ENCODE measurements at places on chromosomes 3 and 15. TPM values are rescaled to one million over a fixed set of nuclear protein-coding genes. Genes with fewer than 3 reads are reported as not detected.
A peak's percentile ranks its signal among the peaks of the same experiment; 100 is the strongest.

NLGN1 gene
- total RNA-seq = 14.5 TPM

MUSTN1 gene
- 78.5 TPM for total RNA-seq

SLC28A2 gene
- total RNA-seq = not detected

TMEM41A gene
- total RNA-seq = 9.6 TPM

USP8 gene
- 53.1 TPM for total RNA-seq

CCRL2 gene
- total RNA-seq = 2.0 TPM

HIGD2B gene
- not detected for total RNA-seq

SYNPR gene
- total RNA-seq = not detected

RLBP1 gene
- not detected for total RNA-seq

NOX5 gene
- total RNA-seq = 0.09 TPM

MOBP gene
- 0.19 TPM for total RNA-seq

- DNase-seq = no peak
Measured at GRCh38 chr3:72558001-72558400, 290.2 kb downstream of the SHQ1 start.

GRCh38 chr3:194158942-194159439 lies 23.0 kb downstream of the HES1 start:
- DNase-seq = no peak

- DNase-seq = peak; percentile 79
Measured at GRCh38 chr3:51943451-51944391, 1.6 kb downstream of the PARP3 start.

DNA sequence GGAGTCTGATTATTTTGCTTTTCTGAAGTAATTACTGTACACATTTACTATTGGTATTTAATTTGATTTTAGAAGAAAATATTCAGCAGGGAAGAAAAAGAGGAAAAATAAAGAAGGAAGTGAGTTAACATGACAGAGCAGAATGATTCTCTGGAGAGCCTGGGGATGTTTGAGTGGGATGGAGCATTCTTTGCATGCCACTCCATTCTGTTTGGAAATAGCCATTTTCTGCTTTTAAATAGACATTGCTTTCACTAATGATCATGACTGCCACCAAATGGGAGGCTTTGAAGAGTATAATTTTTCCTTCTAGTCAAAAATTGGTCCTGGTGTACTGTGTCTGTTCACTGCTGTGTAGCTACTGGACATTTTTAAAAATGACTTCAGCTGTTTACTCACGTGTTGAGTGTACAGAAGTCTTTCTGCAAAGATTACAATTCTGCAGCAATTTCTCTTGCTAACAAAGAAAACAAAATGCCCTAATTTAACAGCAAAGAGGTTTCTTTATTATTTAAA lies 196.1 kb downstream of the RYR3 start:
- no peak for DNase-seq

DNA sequence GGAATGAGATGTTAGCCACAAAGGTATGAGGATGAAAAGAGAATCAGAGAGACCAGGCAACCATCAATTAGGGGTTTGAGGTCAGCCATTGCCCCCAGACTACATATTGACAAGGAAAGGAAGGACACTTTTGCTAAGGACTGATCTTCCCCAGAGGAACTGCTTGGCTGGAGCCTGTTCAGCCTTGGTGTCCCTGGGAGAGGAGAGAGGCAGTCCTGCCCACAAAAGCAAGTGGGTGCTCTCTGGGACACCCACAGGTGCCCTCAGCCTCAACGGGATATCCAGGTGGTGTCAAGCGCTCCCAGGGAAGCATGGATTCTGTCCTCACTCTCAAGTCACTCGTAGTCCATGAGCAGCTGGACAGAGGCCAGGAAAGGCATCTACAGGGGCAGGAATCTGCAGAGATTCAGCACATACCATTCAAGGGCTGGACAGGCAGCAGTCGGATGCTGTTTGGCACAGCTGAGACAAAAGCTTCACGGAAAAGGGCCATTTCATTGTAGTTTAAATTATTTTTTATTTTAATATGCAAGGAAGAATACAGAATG lies 166.2 kb downstream of the UACA start:
- no peak for DNase-seq

DNA sequence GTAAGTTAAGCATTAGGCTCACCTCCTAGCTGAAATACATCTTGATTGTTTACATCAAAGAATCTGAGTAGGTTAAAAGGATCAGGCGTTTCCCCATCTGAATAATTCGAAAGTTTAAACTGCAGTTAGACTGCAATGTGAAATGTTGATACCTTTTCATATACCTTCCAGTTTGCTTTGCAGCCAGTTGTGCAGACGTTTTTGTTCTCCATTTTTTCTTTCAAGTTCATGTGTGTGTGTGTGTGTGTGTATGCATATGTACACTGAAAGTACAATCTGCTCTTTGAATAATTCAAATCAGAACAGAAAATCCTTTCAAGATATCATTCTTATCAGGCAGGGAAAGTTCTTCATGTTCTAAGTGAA lies 2.9 kb downstream of the ITPR1 start:
- no peak for DNase-seq

DNA sequence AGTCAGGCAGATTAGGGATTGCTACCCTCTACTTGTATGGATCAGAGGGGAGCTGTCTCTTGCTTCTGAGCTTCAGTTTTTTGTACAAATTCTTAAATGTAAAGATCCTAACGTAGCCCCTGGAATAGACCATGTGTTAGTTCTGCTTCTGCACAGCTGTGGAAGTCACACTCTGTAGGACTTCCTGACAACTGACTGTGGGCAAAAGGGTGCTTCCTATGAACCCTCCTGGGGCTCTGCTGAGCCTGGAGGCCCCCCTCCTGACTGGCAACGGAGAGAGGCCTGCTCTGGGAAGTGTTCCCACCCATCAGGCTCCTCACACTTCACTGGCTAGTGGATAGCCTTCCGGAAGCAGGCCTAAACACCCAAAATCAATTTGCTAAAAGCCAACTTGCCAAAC lies 131.0 kb downstream of the RPLP1 start:
- DNase-seq = peak; percentile 69

GRCh38 chr3:72261566-72262564 lies 476.9 kb upstream of the PROK2 start:
- no peak for DNase-seq

GRCh38 chr15:56367156-56367555 lies 1.9 kb downstream of the TEX9 start:
- no peak for DNase-seq

DNA sequence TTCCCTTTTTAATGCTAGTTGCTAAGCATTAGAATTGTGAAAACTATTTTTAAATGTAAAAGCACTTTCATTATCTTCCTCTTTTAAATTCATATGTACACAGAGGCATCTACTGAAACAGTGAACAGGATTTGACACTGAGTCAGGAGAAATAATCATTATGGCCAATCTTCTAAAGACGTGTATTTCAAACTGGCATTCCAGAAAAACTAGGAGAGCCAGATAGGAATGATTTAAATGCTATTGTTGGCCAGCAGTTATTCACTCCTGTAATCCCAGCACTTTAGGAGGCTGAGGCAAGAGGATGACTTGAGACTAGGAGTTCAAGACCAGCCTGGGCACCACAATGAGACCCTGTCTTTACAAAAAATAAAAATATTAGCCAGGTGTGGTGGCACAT lies 67.6 kb upstream of the RAP2B start:
- DNase-seq = no peak

DNA sequence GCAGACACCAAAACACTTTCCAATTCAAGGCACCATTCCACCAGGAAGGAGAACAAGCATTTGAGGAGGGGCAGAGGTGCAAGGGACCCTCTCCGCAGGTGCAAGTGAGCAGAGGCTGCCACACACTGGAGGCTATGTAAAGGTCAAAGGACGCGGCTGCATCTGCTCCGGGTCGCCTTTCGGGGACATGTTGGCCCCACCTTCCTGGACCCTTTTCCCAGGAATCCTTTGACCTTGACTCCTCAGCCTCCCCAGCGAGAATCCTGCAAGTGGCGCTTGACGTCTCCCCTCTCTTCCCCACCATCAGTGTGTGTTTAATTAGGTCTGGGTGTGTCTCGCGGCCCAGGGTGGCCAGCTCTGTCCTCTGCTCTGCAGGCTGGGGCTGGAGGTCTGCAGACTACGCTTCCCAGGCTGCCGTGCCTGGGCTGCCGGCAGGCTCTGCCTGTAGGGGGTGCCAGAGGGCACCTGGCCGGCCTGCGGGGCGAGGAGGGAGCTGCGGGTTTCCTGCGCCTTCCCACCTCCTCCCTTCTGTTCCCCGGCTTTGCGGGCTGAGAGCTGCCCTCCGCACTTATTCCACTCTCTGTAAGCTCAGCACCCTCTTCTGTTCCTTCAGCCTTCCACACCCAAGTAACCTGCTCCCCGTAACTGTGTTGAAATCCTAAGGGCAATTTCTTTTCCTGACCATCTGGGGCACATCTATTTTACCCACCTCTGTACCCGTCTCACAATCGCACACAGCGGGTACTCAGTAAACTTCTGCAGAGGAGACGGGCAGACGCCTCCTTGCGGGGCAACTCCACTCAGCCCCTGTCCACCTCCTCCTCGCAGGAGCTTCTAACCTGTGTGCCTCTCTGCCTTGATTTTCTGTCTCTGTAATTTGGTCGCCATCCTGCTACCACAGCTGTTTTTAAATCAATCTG lies 129.8 kb downstream of the NSMCE3 start:
- peak; percentile 77 for DNase-seq

GRCh38 chr3:138497851-138498250 lies 63.4 kb downstream of the ESYT3 start:
- no peak for DNase-seq

DNA sequence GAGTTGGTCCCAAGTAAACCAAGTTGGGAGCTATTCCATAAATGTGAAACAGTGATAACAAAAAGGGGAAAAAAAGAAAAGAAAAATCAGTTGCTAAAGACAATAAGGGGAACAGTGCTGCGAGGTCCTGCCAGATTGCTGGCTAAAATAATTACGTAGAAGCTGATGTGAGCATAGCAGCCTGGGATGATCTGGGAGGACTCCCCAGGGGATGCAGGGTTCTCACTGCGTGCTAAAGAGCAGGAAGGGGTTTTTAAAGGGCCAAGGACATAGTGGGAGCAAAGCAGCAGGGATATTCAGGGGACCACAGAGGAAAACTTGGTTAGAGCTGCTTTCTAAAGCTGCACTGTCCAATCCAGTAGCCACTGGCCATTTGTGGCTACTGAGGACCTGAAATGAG lies 133.0 kb upstream of the UMPS start:
- no peak for DNase-seq

GRCh38 chr15:81502439-81502838 lies 128.4 kb upstream of the TMC3 start:
- DNase-seq = no peak

- no peak for DNase-seq
Measured at GRCh38 chr3:21839592-21839991, 88.6 kb upstream of the ZNF385D start.

GRCh38 chr3:66093981-66094380 lies 55.3 kb upstream of the MAGI1 start:
- DNase-seq = no peak

DNA sequence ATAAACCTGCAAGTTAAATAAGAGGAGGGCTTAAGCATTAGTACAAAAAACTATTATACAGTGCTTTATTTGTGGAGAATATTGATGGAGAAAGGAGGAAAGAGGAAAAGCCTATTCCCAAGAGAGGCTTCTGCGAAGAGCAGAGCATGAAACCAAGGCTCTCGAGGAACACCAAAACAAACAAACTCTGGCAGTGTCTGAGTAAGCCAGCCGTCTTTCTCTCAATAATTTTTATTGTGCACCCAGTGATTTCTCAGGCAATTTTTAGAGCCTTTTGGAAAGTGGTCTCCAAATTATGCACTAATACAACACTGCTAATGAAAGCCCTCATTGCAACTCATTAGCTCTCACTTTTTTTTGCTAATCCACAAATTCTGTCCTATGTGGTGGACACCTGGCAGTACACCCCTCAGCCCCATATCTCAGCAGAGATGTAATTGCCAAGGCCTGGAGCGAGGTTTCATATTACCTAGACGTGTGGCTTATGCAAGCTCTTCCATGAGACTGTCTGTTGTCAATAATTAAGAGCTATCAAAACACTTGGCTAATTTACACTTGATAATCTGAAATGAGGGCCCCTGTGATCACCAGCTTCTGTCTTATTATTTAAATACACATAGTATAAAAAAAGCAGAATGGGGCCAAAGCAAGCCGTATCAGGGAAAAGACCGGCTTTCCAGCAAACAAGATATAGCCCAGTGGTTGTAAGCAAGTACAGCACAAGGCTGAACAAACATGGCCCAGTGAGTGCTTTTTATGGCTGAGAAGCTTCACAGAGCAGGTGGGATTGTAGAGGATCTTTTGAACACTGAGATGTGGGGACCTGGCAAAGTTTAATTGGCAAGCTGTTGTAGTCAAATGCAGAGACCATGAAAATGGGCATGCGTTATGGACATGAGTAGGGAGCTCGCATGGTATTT lies 216.9 kb downstream of the ROBO2 start:
- no peak for DNase-seq

- no peak for DNase-seq
Measured at GRCh38 chr3:33855884-33856546, 57.6 kb downstream of the PDCD6IP start.

GRCh38 chr3:9876991-9877390 lies 3.1 kb downstream of the CIDEC start:
- peak; percentile 75 for DNase-seq

- DNase-seq = no peak
Measured at GRCh38 chr3:28867836-28868235, 413.0 kb upstream of the RBMS3 start.

DNA sequence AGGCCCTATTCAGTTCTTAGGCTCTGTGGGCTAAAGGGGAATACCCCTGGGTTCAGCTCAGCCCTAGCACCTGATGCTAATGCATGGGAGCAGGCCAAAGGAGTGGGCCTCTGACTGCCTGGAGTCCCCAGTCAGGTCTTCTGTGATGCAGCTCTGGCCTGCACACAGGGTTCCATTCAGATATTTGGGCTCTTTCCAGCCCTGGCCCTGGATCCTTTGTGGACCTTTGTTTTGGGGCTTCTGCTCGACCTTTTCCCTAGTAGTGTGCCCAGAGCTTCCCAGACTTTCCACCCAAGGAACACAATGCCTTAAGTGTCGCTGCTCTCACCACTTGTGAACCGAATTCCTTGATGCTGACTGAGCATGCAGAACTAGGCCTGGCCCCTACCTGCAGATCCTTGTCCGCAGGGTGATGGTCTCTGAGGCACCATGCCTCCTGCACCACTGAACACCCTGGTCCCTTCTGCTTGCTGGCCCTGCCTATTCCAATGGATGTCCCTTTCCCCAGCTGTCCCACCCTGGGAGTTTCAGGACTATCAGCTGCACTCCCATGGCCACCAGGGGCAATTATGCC lies 5.1 kb downstream of the SEC13 start:
- DNase-seq = no peak

All from posterior vena cava (tissue), 2 donors.